Activated CD8-positive, alpha-beta memory T cell treated with anti-CD3 and anti-CD28 coated beads, Interleukin-2, amount 10 ng/mL, durations not matched to agents 7 days and 5 days (primary cell): ENCODE measurements at places on chromosomes 2 and 18.

GRCh38 chr2:168136392-168136977 is 110.9 kb downstream of the STK39 start:
- no peak for DNase-seq

DNA sequence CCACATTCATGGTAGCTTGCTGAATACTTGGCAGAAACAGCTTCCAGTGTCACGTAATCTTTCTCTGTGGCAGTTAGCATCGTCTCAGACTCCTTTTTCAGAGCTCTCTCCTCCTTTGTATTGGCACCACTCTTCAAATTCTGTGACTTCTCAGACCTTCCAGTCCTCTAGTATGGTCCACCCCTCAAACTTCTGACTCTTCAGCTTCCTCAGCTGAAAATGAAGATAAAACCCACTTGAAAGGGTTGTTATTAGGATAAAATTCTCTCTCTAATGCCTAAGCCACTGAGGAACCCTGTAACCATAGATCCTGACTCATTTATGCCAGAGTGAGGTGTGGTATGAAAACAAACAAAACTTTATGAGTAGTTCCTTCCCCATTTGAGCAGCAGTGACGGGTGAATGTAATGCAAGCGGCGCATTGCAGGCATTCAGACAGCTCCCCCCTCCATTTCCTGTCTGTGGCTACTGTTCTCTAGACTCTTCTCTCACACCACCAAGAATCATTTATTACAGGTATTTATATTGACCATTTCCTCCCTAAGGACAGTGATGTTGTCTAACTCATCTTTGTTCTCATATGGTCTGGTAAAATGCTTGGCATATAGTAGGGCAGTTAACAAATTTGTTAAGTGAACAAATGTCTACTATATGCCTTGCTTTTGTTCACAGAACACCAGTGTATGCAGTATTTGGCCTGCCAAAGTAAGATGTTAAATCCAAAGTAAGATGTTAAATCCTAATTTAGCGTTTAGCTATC is 35.3 kb downstream of the GALNT1 start:
- peak; percentile 85 for DNase-seq

DNA sequence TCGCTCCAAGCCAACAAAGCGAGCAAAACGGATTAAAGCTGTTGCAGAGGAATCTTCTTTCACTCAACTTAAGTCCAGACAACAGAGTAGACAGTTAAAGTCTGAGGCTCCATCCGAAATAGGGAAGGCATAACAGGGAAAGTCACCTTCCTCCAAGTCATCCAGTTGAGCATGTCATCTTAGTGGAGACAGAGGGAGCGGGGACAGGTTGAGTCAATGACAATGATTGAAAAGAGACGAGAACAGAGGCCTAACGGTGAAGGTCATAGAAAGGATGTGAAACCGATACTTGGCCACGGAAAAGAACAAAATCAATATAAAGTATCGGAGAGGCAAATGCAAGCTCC is 455 bp downstream of the C18orf32 start:
- DNase-seq: no peak

DNA sequence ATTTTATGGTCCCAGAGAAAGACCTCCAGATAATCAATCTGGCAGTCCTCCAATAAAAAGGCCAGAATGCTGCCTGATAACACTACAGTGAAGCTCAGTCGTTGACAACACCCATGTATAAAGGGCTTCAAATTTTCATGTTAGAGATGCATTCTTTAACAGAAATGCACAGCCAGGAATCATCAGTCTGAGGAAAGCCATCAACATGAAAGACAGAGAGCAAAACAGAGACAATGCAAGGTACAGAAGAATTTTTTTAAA is 13.8 kb downstream of the BABAM2 start:
- no peak for DNase-seq

GRCh38 chr2:71795486-71795885 is 342.1 kb downstream of the DYSF start:
- no peak for DNase-seq

GRCh38 chr2:222057347-222058073 is 241.3 kb downstream of the PAX3 start:
- no peak for DNase-seq

DNA sequence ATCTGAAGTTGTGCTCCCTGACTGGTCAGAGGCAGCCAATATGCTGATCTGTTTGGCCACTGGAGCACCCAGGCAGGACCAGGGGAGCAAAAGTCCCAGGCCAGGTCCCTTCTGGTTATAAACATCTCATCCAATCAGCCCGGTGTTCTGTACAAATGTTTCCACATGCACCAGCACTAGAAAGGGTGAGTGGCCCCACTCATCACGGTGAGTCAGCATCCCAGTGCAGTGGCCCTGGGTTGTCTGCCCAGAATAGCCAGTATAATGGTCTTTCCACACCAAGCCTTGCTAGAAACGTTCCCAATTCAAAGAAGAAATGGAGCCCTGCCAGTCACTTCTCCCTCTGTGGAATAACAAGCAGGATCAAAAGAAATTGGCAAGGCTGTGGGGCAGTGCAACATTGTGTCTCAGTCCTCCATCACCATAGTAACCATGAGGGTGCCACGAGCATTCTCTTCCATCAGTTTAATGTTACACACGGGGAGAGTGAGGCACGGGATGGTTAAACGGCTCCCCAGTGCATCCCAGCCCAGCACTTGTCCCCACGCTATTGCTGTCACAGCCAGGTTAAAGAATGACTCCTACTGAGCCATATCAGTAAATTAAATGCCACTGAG is 174.9 kb downstream of the SEPTIN10 start:
- DNase-seq: no peak

DNA sequence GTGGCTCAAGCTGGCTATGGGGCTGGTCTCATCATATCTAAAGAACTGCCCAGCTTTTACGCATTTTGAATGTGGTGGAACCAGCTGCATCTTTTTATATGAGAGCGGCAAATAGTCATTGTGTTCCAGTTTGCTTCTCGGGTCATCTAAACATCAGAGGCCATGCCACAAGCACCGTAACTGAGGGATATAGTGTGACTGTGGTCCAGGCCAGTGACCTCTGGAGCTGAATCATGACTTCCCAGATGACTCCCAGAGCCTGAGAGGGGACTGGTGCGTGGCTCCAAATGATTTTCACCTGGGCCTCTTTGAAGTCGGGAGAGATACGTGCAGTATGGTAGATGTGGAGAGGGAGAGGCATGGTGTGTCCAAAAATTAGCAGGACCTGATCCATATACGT is 271.0 kb downstream of the NEDD4L start:
- no peak for DNase-seq

DNA sequence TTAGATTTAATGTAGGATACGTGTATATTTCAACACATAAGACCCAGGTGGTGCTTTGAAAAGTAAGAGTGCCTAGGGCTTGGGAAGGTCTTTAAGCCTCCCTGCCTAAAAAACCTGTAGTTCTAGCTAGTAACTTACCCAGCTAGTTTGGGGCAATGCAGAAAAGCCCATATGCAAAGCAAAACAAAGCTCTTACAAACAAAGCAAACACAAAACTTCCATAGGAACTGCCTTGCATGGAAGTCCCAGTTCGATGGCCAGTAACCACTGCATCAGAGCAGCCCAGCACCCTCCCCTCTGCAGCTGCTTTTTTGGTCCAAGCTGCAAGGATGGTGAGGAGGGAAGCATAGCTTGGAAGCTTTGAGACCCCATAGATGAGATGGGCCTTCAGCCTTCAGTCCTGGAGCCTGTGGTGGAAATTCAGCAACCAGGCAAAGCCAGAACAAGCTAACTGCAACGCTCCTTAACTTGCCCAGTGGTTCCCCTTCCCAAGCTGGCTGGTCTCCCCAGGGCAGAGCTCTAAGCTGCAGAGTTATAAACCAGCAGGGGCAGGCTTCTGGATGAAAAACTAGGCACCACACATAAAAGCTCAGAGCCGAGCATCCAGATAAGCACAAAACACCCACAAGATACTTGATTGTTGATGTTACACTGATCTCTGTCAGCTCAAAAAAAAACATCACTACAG is 16.2 kb downstream of the C2orf76 start:
- no peak for DNase-seq
